ENCODE measurements at places on chromosomes 5 and 9.
A peak's percentile ranks its signal among the peaks of the same experiment; 100 is the strongest.

DNA sequence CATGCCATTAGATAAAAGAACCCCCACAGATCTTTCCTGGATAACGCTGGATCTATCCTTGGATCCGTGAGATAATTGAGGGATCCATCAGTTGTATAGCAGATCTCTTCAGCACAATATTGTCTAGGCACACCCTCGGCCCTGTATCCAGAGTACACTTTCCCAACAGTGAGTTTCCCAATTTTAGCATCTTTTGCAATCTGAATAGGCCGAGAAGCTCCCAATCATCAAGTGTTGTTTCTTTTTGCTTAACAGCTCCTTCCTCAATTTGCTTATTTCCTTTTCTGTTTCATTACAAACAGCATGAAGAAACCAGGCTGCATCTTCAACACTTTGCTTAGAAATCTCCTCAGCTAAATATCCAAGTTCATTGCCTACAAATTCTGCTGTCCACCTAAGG is 4.4 kb upstream of the SPTLC1 start:
- DNase-seq = no peak

DNA sequence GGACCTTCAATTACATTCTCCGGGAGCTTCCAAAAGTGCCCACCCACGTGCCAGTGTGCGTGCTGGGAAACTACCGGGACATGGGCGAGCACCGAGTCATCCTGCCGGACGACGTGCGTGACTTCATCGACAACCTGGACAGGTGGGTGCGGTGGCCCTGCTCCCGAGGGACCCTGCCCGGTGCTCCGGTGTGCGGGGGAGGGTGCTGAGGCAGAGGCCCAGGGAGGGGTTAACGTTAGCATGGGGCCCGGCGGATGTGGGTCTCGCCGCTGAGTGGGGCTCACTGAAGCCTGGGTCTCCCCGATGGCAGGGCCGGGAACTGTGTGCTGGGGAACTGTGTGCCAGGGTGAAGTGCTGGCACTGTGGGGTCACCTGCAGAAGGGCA is 10.6 kb upstream of the AJM1 start:
- DNase-seq = no peak

DNA sequence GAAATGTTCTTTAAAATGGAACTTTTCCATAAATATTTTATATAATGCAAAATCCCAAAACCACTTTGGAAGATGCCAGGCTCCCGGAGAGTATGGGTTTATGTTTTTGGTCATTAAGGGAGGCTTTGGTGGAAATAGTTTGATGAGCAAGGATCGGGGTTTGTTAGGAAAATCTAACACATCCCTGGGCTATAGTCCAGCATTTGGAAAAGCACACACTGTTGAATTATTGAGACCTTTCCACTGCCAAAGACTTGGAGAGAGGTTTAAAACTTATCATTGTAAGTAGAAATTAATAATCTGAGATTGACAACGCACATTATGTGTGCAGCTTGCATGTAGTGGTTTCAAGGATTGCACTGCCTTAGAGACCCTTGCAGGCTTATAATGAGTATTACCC is 156.3 kb downstream of the PARP8 start:
- DNase-seq = no peak

DNA sequence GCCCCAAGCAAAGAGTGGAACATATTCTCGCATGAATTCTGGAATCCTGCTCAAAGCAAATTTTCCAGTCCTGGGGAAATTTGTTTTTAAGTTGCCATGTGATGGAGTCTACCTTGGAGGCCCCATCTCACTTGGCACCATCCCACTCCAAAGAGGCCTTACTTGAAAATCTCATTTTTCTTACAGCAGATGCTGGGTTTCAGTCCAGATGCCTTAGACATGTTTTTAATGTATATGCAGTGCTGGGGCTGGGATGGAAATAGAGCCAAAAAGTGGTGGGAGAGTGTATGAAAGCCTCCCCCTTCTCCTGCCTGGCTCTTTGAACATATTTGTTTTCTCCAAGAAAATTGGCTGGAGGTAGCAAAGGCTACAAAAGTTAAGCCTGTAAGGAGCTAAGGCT is 493.7 kb downstream of the ENC1 start:
- no peak for DNase-seq

DNA sequence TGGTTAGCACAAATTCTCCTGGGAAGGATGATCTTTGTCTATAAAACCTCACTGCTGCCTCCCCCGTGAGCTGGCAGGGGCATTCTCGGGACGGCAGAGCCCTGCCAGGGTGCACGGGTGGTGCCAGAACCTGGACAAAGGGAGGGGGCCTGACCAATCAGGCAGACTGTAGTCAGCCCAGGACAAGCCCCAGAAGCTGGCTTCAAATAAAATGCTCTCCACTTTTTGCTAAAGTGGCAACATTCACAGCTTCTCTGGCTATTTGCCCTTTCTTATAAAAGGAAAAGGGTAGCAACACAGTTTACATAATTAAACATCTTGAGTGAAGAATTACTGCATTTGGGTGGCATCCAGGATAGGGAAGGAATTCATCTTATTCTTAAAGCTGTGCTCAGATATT is 14.4 kb downstream of the IL9 start:
- no peak for DNase-seq

GRCh38 chr5:128362370-128362769 is 175.7 kb downstream of the FBN2 start:
- DNase-seq = no peak

- no peak for DNase-seq
These were observed 126.9 kb downstream of the KCNIP1 start for GRCh38 chr5:170630711-170631141.

- DNase-seq = no peak
These were observed 47.8 kb upstream of the TRIM32 start for GRCh38 chr9:116639251-116639741.

DNA sequence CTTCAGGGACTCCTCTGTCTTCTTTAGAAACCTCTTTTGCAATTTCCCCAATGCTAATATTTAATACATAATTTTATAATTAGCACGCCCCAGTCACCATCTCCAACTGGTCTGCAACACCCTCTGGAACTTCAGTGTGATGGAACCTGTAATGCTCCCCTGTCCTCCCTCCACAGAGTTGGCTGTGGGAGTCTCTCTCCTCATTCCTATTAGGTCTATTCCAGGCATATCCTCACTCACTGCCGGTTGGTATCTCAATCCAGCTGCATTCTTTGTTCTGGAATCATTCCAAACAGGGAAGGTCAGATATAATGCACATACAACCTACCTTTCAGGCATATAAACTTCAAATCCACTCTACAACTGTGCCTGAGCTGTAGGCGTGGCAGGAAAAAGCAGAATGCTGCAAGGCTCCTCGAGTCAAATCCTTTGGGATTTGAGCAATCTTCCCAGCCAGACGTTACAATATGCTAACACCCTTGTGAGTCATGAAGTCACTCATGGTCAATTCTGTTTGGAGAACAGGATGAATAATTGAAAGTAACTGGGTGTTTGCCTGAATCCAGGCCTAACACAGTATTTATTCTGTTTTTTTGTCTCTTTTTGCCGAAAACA is 293.8 kb downstream of the CWC27 start:
- DNase-seq = no peak

GRCh38 chr5:129438322-129438721 is 21.8 kb upstream of the ADAMTS19 start:
- no peak for DNase-seq

DNA sequence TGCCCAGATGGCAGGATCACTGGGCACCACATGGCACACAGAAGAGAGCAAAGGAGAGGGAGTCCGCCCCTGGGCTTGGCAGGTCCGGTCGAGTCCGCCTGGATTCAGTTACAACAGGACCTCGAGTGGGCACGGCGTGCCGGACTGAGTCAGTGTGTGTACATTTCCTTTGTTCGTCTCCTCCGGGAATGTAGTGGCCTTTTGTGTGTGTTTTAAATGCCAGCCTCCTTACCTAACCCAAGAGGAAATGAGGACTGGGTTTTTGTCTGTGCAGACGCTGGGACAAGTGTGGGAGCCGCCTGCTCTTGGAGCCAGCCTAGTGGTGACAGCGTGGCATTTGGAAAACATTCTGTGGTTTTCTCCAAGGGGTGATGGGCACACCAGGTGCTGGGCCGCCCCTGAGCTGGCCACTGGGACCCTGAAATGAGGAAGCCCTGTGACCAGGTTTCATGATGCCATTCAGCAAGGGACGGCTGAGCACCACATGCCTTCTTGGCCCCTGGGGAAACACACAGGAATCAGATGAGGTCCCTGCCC is 9.6 kb downstream of the NEK6 start:
- peak; percentile 24 for DNase-seq

GRCh38 chr9:91784673-91785446 is 165.2 kb downstream of the ROR2 start:
- DNase-seq = no peak

DNA sequence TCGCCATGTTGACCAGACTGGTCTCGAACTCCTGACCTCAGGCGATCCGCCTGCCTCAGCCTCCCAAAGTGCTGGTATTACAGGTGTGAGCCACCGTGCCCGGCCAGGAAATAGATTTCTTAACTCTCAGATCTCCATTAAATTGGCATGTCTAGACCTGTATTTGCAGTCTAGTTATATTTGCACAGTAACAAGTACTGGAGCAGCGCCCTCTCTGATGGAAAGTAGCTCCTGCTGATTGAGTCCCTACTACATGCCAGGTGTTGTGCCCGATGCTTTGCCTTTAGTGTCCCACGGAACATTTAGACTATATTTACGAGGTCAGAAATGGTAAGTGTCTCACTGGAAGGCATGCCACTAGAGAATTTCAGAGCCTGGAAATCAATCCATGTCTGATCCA is 15.8 kb upstream of the TMED9 start:
- DNase-seq = no peak

DNA sequence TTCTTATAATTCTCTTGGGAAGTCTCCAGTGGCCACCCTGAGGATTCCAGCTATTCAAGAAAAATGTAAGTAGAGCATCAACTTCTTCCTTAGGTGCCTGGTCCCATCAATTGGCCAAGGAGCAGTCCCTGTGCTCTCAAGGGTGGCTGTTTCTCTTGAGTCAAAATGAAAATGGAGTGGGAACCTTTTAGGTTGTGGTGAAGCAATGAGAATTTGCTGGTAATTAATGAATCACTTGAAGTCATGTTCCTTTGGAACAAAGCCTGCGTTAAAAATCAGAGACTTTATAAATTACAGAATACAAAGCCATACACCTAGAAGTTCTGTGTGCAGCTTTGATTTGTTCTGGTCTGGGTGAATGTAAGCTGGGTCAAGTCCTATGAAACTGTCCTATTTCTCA is 48.9 kb downstream of the IL31RA start:
- DNase-seq = no peak

DNA sequence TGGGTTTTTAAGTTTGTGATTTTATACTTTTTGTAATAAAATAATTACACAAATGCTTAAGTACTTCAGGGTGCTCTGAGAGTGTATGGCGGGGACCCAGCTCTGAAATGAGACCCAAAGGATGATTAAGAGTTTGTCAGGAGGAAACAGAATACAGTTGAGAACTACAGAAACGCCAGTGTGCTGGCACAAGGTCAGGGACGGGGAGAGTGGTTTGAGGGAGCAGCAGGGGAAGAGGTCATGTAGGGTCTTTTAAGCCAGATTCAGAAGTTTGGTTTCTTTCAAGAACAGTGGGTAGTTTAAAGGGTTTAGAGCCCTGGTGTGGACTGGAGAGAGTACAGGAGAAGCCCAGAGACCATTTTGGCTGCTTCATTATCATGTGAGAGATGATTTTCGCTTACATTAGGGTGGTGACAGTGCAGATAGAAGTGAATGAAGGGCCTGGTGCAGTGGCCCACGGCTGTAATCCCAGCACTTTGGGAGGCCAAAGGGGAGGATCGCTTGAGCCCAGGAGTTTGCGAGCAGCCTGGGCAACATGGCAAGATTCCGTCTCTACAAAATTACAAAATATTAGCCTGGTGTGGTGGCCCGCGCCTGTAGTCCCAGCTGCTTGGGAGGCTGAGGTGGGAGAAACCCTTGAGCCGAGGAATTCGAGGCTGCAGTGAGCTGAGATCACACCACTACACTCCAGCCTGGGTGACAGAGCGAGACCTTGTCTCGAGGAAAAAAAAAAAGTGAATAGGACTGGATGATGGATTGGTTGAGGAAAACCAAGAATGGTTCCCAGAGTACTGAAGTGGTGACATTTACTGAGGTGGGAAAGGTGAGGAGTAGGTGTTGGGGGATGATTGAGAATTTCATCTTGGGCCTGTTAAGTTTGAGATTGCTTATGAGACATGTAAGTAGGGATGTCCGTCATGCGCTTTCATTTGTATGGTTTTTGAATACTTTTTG is 1.4 kb upstream of the ETF1 start:
- peak; percentile 41 for DNase-seq

DNA sequence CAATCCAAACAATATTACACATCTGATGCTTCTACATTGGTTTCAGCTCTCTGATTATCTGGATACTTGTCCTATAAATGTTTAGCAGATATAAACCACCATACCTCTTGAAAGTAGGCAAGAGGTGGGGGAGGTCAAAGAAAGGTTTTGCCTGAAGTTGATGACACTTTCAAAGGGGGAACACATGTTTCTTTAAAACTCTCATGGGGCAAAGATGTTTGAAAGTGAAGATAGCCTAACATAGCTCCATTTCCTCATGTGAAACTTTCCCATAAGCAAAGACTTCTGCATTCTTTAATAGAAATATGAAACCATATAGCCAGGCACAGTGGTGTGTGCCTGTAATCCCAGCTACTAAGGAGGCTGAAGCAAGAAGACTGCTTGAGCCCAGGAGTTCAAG is 62.1 kb downstream of the CETN3 start:
- DNase-seq = no peak

DNA sequence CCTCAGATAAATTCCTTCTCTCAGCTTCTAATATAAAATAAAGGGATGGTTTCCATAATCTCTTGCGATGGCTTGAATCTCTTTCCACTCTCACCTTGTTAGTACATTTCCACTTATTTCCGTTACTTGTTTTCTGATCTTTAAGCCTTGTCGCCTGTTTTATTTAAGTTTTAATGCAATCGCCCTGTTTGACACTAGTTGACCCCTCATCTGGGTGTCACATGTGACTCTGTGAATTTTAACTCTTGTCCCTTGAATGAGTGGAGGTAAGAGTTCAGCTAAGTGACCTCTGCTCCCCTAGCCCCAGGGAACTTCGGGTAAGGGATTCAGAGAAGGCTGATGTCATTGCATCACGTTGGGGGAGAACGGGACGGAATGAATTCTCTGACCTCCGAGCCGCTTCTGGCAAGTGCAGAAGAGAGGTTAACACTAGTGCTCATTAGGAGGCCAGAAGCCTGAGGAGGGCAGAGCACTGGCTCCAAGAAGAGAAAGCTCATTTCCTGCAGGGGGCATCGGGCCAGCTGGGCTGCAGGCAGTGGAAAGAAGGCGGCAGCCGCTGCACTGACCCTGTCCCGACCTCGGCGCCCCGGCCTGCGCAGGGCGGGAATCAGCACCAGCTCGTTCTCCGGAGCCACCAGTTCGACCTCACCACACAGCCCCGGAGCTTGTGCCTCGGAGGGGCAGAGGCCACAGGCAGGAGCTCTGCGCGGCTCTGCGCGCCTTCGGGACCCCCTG is 569 bp downstream of the HINT2 start:
- DNase-seq = peak; percentile 66

Measured in activated CD4-positive, alpha-beta memory T cell treated with anti-CD3 and anti-CD28 coated beads for 36 hours (primary cell).